ENCODE measurements at places on chromosomes 7 and 10. TPM values are rescaled to one million over a fixed set of nuclear protein-coding genes. Genes with fewer than 3 reads are reported as not detected.

Gene SMO
- total RNA-seq = 134 TPM

Gene ITPRID1
- total RNA-seq = not detected

Gene WDR11
- 76.0 TPM for total RNA-seq

DNA sequence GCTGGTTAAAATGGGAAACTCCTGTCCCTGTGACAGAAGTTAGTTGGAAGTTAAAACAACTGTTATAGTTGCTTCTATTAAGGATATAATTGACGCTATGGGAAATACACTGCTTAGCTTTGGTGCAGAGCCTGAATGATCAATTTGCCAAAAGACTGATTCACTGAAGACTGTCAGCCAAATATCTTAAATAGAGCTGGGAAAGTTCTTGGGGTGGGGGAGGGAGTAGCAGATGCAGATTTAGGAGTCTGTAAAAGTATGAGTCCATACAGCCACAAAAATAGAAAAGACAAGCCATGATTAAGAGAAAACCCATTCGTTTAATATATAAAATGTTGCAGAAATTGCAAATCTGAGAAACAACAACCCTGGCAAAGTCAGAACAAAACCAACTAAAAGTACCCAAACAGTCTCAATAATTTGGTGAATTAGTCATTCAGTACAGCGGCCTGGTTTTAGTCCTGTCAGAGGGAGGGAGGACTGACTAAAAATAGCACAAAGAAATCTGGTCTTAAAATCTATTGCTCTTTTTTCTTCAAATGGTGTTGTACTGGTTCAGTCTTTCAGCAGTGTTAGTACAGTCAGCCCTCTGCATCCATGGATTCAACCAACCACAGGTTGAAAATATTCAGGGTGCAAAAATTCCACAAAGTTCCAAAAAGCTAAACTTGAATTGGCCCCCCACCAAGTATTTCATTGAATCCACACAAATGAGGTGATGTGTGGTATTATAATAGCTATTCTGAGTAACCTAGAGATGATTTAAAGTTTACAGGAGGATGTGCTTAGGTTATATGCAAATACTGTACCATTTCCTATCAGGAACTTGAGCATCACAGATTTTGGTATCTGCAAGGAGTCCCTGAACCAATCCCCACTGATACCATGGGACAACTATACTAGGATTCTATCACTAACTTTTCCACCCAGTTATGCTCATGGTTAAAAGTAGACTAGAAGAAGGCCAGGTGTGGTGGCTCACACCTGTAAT lies 30.0 kb downstream of the STK17A start:
- DNase-seq = no peak
- H3K4me3 ChIP-seq = no peak overlapping the region
- H3K27ac ChIP-seq = no peak overlapping the region
- peaks cover 30% of the 10 kb centered on the region for H3K36me3 ChIP-seq

DNA sequence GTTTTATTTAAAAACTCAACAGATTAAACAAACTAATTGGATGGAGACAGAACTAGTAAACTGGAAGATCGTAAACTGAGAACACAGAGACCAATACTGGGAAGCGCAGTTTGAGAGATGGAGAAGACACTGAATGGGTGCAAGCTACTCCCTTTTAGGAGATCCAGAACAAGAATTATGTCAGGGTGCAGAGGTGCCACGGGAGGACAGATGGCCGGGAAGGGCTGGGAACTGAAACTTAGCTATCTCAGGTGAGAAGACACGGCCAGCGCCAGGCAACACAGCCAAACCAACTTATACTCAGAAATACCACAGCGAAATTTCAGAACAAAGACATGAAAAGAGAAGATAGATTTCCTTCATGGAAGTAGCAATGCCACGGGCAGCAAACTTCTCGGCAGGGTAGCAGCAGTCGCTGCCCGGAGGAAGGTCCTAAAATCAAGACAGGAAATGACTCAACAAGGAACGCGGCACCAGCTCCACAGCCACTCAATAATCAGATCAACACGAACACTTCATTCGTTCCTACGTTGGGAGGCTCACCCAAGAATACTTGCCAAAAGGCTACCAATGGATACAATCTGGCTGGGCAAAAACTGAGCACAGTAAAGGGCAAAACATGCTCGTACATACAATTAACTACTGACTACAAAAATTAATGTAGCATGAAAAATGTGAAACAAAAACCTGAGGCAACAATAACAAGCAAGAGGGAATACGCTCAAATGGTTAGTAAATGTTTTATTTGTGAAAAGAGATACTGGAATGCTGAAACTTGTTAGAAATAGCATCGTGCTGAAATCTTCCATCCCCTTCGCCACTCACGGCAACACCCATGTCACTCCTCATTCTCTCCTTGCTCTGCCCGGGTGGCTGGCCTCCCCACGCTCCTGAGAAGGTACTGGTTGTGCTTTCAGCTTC lies 2.2 kb upstream of the LRRC27 start:
- H3K4me3 ChIP-seq = peak overlapping the region; percentile 90
- peaks cover 17% of the 10 kb centered on the region for H3K36me3 ChIP-seq
- H3K4me1 ChIP-seq = peaks cover 34% of the 10 kb centered on the region
- H3K27me3 ChIP-seq = no peaks in the 10 kb centered on the region
- H3K27ac ChIP-seq = peak overlapping the region; percentile 53

DNA sequence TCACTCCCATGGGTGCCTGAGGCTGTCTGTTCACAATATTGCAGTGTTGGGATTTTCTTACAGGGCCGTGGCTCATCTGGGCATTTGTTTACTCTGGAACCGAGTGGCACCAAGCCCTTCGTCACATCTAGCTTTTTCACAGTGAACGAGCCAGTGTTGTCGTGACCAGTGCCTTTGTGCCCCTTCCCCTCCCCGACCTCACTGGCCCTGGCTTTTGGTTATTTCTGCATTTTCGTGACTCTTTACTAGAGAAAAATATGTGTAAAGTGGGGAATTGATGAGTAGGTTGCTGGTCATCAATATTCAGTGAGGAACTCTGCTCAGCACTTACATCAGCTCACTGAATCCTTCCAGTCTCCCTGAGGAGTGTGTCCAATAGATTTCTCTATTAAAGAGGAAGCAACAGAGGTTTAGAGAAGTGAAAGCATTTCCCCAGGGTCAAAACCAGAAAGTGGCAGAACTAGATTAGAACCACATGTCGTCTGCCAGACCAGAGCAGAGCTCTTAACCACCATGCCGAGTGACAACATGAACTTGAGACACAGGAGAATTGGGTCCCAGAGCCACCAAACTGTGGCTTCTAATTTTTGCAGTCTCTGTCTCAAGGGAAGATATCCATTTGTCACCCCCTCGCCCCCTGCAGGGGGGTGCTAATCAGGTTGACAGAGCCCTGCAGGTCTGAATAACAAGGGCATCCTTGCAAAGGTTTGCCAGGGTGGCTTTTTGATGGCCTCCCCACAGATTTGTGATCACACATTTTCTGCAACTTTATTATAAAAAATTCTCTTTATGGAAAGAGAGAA lies 125.3 kb downstream of the CHN2 start:
- H3K27me3 ChIP-seq = no peaks in the 10 kb centered on the region
- H3K4me1 ChIP-seq = peaks cover 7% of the 10 kb centered on the region
- no peak for DNase-seq
- H3K27ac ChIP-seq = no peak overlapping the region

DNA sequence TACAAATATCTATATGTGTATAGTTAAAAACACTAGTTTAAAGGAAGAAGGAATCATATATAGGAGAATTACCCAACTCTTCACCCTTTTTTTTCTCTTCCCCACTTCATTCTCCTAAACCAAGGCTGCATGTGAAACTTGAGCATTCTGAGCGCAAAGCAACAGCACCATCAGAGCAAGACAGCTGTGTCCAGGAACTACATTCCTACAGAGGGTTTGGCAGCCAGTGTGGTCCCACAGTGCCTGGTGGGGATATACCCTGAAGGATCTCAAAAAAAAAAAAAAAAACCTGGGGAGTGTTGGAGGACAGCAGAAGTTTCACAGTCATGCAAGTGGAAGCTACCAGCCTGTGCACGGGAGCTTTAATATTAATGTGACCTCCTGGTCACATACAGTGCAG lies 310.4 kb downstream of the CTNNA3 start:
- H3K4me1 ChIP-seq = peaks cover 16% of the 10 kb centered on the region
- peak overlapping the region; percentile 86 for H3K27ac ChIP-seq
- H3K4me3 ChIP-seq = no peak overlapping the region
- H3K36me3 ChIP-seq = no peaks in the 10 kb centered on the region
- DNase-seq = no peak

Measured in mesothelial cell of epicardium (in vitro differentiated cells).